ENCODE measurements at places on chromosomes 2 and 18.

- H3K4me1 ChIP-seq: no peaks in the 10 kb centered on the region
- H3K4me3 ChIP-seq: no peak overlapping the region
- DNase-seq: no peak
Measured at GRCh38 chr2:123747326-123747725, 277.8 kb upstream of the CNTNAP5 start.

DNA sequence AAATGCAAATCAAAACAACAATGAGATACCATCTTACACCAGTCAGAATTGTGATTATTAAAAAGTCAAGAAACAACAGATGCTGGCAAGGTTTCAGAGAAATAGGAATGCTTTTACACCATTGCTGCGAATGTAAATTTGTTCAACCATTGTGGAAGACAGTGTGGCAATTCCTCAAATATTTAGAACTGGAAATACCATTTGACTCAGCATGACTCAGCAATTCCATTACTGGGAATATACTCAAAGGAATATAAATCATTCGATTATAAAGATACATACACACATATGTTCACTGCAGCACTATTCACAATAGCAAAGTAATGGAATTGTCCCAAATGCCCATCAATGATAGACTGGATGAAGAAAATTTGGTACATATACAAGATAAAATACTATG lies 516.7 kb downstream of the ERBB4 start:
- H3K4me1 ChIP-seq: no peaks in the 10 kb centered on the region
- H3K4me3 ChIP-seq: no peak overlapping the region

DNA sequence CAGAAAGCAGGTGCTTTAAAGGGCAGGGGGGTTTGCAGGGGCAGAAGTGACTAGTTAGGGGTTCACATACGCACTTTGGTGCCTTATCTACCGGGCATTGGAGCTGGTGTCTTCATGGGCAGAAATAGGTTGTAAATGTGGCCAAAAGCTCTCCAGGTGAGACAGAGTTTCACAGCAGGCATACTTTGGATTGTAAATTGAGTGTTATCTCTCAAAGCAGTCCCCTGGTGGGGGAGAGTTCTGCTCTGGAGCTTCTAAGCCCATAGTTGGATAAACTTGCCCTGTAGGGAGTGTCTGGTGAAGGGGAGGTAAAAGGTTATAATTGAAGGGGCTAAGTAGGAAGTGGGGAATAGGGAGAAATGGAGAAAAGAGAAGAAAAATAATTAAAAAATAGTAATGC lies 43.1 kb downstream of the COL4A3 start:
- H3K4me1 ChIP-seq: no peaks in the 10 kb centered on the region
- H3K27me3 ChIP-seq: peaks cover 13% of the 10 kb centered on the region
- no peak for DNase-seq
- H3K36me3 ChIP-seq: no peaks in the 10 kb centered on the region
- no peak overlapping the region for H3K4me3 ChIP-seq

DNA sequence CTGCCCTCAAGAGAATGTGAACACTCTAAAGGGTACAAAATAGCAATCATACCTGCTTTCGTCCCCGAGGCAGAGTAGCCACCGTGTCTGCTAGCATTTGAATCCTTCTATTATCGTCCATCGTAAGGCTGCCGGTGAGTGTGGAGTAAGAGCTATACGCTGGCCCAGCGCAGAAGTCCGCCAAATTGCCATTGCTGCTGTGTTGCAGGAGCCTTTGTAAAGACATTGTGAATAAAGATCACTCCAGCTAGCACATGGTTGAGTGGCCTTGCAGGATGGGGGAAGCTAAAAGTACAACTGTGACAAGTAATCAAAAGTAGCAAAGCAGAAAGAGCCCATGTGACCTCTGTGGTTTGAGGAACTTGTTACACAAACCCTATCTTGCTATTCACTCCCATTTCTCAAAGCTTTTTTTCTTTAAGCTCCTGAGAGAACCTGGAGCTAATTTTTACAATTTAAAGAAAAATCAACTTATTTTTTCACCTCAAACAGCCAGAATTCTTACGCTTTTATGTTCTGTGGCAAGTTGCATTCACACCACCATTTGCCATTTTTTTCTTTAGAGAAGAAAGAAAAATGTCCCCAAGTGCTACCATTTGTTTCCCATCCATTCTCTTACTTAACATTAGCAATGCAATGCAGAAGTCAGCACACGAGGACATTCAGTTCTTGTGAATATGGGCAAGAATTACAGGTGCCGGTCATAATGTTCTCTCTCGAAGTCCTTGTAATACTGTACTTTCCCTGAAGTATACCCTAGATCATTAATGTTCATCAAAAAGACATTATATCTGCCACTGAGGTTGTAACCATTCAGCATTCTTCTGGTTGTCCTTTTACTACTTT lies at the start of gene CYTIP:
TSS of gene CYTIP (minus strand) at position 295 of the 846 bp plus-strand sequence. CDS start at position 226, 69 bp downstream.
- H3K27ac ChIP-seq: no peak within 1 kb of the TSS
- H3K27me3 ChIP-seq: no peaks in the 10 kb centered on the region
- H3K36me3 ChIP-seq: no peaks in the 10 kb centered on the region
- no peak within 1 kb of the TSS for H3K4me3 ChIP-seq
- H3K4me1 ChIP-seq: peaks cover 16% of the 10 kb centered on the region

DNA sequence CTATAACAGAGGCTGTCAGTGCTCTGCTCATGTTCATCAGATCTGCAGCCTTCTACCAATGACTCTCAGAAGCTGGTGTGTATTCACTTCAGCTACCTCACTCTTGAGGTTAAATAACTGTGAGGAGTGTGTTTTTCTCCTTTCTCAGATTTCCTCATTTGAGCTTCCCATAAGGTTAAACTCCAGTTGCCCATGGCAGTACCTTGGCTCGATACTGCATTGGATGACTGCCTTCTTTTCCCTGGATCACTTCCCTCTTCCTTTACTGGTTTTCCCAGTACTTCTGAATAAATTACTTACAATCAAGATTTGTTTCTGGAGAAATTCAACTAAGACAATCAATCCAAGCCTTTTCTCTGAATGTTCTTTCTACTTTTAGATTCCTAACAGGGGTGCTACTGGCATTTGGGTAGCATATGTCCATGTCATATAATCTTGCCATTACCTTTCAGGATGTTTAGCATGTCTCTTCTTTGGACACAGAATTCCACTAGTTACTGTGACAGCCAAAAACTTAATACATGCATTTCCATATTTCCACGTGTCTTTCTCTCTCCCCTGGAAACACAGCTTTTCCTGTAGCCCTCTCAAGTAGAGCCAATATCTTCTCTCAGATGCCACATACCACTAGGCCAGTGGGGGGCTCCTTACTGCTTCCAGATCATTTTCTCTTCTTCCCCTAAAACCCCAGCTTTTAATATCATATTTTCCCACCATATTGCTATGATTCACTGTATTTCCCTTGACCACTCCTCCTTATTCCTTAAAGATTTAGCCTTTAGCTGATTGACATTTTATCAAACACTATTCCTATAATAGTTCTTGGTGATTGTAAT lies 15.0 kb upstream of the SPOPL start:
- peaks cover 5% of the 10 kb centered on the region for H3K36me3 ChIP-seq
- no peak overlapping the region for H3K27ac ChIP-seq
- H3K27me3 ChIP-seq: no peaks in the 10 kb centered on the region
- no peak for DNase-seq
- no peak overlapping the region for H3K4me3 ChIP-seq

Data from nephron progenitor cell (in vitro differentiated cells).